K562 (cell line): ENCODE measurements at places on chromosomes 1 and 21. TPM values are rescaled to one million over a fixed set of nuclear protein-coding genes. Genes with fewer than 3 reads are reported as not detected.

The FCRL6 gene
- not detected in 2 replicates for total RNA-seq

The CYP2J2 gene
- total RNA-seq: not detected in 2 replicates

DNA sequence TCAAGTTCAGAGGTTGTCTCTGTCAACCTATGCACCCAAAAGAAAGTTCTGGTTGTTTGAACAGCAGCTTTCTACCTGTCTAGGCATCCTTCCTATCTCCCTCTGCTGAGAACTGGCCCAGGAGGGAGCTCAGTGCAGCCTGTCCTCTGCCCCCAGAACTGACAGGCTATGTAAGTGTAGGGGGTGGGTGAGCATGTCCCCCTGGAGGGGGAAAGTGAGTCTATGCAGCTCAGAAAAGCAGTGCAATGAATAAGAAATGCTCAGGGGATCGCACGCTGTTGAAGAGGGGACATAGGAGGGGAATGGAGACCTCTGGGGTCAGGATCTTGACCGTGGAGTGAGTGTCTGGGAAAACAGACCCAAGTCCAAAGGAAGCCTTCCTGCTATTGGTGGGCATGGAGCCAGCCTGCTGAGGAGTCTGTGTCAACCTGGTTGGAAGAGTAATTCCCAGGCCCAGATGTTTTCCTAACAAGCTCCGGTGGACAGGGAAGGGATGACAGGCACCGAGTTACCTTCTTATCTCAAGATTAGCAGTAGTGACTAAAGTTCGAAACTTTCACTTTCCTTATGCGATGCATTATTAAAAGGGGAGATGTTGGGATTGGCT is 26.1 kb upstream of the FHAD1 start:
- H3K4me1 ChIP-seq: no peaks in the 10 kb centered on the region
- no peak overlapping the region for H3K4me3 ChIP-seq
- peaks cover 34% of the 10 kb centered on the region for H3K27me3 ChIP-seq
- no peak for DNase-seq

DNA sequence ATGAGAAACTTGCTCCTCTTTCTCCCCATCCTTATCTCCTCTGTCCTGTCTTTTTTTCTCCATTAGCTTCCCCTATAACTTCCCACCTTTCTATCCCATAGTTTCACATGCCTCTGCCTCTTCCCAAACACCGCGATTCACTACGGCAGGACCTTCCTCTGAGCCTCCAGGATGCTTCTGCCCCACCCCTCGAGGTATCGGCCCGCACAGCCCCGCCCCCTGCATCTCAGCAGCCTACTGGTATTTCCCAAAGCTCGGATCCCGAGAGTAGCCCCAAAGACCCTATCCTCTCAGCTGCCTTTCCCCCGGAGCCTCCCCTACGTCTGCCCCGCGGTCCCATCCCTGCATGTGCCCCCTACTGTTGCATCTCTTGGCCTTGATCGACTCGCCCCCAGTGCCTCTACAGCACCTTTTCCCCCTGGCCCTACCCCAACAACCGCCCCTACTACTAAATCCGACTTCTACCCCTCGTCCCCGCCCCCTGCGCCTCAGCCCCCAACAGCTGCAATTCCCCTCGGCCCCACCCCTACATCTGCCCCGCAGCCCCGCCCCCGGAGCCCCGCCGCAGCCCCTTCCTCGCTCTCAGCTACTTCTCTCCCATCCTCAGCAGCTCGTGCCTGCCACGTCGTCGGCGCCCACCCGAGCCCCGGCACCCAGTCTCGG is 512 bp downstream of the PIAS3 start:
- H3K27ac ChIP-seq: peak overlapping the region; percentile 45; the same call in 2 of the 3 replicates
- H3K4me3 ChIP-seq: peak overlapping the region; percentile 82
- no peaks in the 10 kb centered on the region for H3K27me3 ChIP-seq
- peaks cover 32% of the 10 kb centered on the region; the same call in 2 of the 3 replicates for H3K36me3 ChIP-seq

- no peak overlapping the region for H3K4me3 ChIP-seq
- no peaks in the 10 kb centered on the region for H3K36me3 ChIP-seq
- peak; percentile 56 for DNase-seq
- H3K27me3 ChIP-seq: peaks cover 16% of the 10 kb centered on the region
- H3K27ac ChIP-seq: no peak overlapping the region
These were observed 57.3 kb downstream of the PSMG1 start for GRCh38 chr21:39125752-39126485.

DNA sequence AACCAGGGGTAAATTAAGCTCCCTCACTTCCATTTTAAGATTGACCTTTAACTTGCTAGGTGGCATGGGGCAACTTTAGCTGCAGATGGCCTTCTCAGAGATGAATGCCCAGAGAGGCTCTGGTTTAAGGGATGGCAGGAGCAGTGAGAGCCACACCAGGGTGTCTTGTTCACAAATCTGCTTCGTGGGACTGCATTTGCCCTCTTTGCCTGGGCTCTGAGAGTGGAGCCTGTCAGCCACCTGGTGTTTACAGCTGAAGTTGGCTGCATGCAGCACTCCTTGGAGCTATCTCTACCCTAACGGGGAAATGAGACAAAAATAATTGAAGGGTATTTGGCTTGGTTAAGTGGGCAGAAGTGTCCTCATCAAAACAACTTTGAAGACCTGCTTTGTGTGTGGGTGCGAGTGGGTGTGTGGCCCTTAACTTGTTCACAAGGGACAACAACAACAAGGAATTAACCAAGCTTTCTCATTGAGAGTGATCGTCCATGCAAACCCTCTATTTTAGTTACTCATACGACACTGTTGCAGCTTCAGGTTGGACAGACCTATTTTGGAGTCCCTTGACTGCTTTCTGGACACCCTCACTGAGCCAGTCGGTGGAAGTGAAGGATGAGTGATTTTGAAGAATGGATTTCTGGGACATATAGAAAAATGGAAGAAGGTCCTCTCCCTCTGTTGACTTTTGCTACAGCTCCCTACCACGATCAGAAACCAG is 29.8 kb downstream of the PGM1 start:
- H3K4me3 ChIP-seq: no peak overlapping the region
- no peaks in the 10 kb centered on the region for H3K36me3 ChIP-seq
- no peaks in the 10 kb centered on the region for H3K4me1 ChIP-seq
- H3K27me3 ChIP-seq: peaks cover 6% of the 10 kb centered on the region
- no peak for DNase-seq
- H3K27ac ChIP-seq: no peak overlapping the region

DNA sequence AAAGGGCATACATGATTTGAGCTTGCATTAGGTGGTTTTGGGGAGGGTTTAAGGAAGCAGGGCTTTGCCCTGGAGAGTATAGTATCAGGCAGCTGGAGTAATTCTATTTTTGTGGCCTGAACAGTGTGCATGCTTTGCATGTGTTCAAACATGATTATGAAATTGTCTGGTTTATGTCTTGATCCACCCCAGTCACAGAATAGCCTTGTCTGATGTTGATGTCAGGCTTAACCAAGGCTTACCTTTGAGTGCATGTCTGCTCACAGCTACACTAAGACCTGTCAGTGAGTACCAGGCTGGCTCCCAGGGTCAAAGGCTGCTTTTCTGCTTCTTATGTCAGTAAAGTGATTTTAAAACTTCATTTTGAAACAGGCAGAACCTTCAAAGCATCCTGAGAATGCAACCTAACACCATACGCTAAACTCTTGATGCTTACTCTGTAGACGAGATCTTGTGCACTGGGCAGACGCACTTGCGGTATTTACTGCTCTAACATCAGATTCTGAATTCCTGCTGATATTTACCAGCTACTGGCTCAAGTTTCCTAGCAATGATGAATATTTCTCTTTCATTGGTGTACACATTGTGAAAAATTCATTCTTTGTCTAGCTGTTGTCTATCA is 78.9 kb downstream of the MAP3K21 start:
- no peak for DNase-seq
- no peaks in the 10 kb centered on the region for H3K36me3 ChIP-seq
- H3K27me3 ChIP-seq: no peaks in the 10 kb centered on the region
- no peak overlapping the region for H3K27ac ChIP-seq
- H3K4me3 ChIP-seq: no peak overlapping the region

The ROR1 gene
- 0.02 and 0.07 TPM in 2 replicates for total RNA-seq

DNA sequence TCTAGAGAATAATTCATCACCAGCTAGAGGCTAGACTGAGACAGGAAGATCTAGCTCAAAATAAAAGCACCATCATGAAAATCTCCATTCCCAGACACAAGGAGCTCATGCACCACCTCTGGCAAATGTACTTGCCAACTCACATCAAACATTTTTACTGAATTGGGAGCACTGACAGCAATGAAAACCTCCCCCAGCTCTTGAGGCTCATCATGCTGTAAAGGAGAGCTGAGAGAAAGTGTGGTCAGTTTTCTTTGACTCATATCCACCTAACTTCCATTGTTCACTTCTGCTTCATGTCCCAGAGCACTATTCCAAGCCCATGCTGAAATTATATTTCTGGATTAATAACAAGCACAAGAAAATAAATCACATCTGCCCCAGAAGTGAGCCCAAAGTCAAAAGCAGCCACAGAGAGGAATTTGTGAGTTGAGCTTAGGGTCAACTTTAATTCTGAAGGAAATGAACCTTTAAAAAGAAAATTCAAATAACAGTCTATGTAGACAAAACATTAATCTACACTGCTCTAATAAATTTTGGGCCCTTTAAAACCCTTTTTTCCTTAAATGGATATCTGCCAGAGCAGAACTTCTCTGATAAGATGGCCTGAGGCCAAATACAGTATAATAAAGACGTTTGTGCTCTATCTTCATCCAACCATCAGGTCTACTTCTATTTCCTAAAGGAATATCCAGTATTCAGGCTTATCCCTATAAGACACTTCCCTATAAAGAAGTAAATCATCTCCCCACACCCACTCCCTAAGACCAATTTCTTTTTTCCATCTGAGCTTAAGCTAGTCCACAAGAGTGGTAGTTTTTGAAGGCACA is 85.9 kb upstream of the ADAM30 start:
- no peak overlapping the region for H3K4me3 ChIP-seq
- DNase-seq: no peak
- H3K27me3 ChIP-seq: peaks cover 7% of the 10 kb centered on the region
- H3K27ac ChIP-seq: no peak overlapping the region
- H3K4me1 ChIP-seq: no peaks in the 10 kb centered on the region

DNA sequence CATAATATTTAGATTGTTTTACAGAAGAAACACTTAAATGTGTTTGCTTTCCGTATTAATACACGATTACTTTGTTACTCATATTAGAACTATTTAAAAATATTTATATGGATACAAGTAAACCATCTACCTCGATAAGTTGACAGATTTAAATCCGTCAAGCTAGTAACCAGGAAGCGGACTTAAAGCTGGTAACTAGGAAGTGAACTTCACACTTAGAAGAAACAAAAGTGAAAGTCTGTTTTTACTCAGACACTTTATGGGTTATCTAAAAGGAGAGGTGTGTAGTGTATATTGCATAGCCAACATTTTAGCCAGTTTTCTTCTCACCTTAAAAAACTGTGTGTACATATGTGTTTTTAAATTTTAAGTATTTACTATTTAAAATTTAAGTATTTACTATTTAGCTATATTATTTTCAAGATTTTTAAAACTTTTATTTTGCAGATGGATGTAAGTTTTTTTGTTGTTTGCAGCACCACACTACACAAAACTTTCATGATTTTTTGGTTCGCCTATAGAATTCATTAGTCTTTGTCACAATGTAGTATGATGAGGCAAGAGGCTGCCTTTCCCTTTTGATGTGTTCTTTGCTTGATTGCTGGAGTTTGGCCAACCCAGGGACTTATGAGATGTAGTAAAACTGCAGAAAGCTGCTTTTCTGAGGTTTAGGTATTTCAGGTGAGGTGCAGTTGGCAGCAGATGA is 2.7 kb downstream of the USP25 start:
- peaks cover 7% of the 10 kb centered on the region for H3K4me1 ChIP-seq
- H3K27me3 ChIP-seq: no peaks in the 10 kb centered on the region
- peak overlapping the region; percentile 90 for H3K27ac ChIP-seq

GRCh38 chr1:154595621-154596020 is 12.4 kb downstream of the ADAR start:
- peaks cover 89% of the 10 kb centered on the region for H3K36me3 ChIP-seq
- H3K27me3 ChIP-seq: no peaks in the 10 kb centered on the region
- no peak overlapping the region for H3K27ac ChIP-seq
- DNase-seq: no peak

The TRAF3IP3 gene
- total RNA-seq: 0.56 and 0.80 TPM in 2 replicates

The GJA9 gene
- not detected in 2 replicates for total RNA-seq

The LCE1B gene
- total RNA-seq: not detected in 2 replicates

The TMCO4 gene
- total RNA-seq: 1.2 and 2.1 TPM in 2 replicates

DNA sequence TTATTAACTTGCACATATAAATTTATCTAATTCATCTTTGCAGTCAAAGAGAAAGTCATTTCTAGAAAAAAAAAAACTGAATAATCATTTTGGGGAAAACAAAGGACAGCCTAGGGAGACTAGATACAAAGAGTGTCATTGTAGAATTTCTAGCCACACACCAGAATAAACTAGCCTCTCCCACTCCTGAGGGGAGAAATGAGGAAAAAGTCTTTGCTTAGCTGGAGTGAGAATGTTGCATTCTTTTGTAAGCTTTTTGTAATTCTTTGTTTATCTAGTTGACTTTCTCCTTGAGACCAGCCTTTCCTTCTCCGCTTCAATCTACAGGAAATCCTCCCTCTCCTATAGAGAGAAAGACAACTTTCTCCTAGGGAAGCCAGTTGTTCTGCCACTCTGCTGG is 15.9 kb upstream of the CGN start:
- no peak overlapping the region for H3K27ac ChIP-seq
- H3K4me3 ChIP-seq: no peak overlapping the region
- peaks cover 8% of the 10 kb centered on the region; the same call in 1 of the 3 replicates for H3K27me3 ChIP-seq
- no peaks in the 10 kb centered on the region for H3K36me3 ChIP-seq
- H3K4me1 ChIP-seq: no peaks in the 10 kb centered on the region; the same call in 1 of the 2 replicates
- DNase-seq: no peak

DNA sequence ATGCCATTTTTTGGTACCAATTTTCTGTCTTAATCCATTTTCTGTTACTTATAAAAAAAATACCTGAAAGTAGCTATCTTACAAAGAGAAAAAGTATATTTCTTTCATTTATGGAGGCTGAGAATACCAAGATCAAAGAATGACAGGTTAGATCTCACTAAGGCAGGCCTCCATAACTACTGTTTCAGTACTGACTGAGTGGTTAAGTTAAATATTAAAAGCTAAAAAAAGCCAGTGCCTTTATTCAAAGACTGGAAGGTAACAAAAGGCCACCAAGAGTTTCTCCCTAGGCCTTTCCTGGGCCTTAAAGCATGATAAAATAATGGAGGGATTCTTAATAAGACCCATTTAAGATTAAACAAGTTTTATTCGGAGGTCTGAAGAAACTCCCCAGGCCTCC is 687.7 kb upstream of the ADGRL4 start:
- no peak overlapping the region for H3K27ac ChIP-seq
- H3K4me1 ChIP-seq: no peaks in the 10 kb centered on the region
- DNase-seq: no peak
- no peaks in the 10 kb centered on the region for H3K36me3 ChIP-seq
- H3K4me3 ChIP-seq: no peak overlapping the region

DNA sequence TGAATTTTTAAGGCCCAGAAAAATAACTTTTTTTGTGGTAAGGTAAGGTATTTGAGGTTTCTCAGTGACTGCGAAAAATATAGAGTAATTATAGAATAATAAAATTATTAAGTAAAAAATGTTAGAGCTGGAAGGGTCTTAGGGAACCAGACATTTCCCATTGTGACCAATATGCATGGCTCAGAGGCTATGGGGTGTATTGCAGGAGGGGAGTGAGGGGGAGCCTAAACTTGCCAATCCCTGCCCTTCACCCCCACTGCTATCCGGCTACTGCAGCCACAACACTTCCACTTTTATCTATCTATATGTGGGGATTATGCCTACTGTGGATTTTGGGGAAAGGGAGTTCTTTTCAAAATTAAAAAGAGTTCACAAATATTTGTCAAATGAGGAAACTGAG is 7.6 kb upstream of the GADD45A start:
- no peak overlapping the region for H3K27ac ChIP-seq
- H3K36me3 ChIP-seq: no peaks in the 10 kb centered on the region
- no peak for DNase-seq
- H3K4me1 ChIP-seq: peaks cover 9% of the 10 kb centered on the region; the same call in 2 of the 3 replicates
